CD4-positive, alpha-beta T cell treated with Interleukin-12 subunit alpha and Interleukin-12 subunit beta, for 1 hour (primary cell): ENCODE measurements at places on chromosomes 2 and 18.

GRCh38 chr2:217790681-217791392 is 212.0 kb downstream of the TNS1 start:
- DNase-seq = no peak

DNA sequence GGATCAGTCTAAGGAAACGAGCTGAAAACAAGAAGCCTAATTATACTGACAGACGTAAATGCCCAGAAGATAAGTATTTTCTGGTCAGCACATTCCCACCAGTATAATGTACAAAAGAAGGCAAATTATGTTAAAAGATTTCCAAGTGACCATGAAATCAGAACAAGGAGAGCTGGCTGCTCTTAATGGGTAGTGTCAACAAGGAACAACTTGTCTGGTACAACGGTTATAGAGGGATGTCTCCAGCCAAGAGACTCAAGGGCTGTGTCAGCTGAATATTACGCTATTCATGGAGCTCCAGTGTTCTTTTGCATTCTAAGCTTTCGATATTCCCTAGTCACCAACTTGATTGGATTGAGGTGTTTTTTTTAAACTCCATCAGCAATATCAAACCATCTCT is 8.6 kb upstream of the L3MBTL4 start:
- no peak for DNase-seq

DNA sequence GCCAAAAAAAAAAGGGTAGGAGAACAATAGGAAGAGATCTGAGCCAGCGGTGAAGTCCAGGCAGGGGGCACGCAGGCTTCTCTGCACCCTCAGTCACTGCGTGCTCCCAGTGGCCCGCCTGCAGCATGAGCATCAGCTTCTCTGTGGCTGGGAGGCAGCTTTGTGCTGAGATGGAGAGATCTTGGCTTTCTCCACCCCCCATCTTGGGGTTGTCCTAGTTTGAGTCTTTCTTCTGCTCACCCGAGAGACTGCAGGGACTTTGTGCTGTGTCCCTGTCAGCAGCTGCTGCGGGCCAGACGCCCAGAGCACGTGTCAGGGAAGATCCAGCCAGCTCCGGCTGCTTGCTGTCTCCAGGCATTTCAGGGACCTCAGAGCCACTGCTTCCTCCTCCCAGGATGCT is 20.3 kb downstream of the TRAPPC12 start:
- no peak for DNase-seq

GRCh38 chr2:171143670-171144062 is 17.0 kb downstream of the TLK1 start:
- DNase-seq = no peak

DNA sequence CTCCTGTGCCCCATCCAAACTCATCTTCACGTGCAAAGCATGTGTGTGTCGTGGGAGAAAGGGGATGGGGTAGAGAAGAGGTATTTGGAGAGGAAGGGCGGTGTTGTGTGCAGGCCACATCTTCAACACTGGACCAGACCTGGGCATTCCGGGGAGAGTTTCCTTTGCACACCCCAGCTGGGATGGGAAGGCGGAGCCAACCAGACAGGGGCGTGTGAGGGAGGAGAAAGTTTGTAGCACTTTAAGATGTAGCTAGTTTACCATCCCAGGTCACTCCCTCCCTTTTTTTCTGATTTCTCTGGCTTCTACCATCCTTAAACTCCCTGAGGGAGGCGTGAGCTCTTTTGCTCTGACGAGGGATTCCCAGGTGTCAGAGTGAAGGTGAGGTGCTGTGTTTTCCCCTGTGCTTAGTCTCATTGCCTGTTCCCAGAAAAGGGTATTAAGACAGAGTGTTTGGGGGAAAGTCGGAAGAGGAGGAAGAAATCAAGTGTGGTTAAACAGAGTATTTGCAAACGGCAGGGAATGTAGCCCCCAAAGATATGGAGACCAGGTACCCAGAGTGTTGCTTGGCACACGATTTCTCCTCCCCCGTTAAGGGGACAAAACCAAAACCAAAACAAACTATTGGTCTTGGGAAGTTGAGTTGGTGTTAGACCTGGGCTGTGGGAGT is 1.6 kb downstream of the SETBP1 start:
- no peak for DNase-seq

- DNase-seq = no peak
These were observed 55.2 kb upstream of the DTNB start for GRCh38 chr2:25728559-25728958.

- no peak for DNase-seq
These were observed 23.0 kb downstream of the EPHA4 start for GRCh38 chr2:221549143-221549542.

- DNase-seq = no peak
These were observed 123.8 kb downstream of the MYO1B start for GRCh38 chr2:191369034-191369433.

GRCh38 chr2:173353556-173353955 is 1.1 kb upstream of the CDCA7 start:
- DNase-seq = no peak

DNA sequence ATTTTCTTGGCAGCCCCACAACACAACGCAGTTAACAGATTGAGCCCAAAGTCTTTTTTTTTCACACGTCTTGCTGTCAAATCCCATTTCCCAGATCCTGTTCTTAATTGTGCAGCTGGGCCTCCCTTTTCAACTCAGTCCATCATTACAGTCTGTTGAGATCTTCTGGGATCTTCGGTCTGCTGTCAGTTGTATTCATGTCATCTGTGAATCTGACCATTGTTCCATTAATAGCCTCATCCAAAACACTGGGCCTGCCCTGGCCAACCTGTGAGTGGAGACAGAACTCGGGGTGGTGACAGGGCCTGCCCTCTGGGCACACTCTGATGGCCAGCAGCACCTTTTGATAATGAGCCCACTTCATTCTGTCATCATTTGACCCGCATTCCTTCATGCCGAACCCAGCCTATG is 39.7 kb upstream of the SEMA4C start:
- no peak for DNase-seq

- no peak for DNase-seq
These were observed 1057.2 kb upstream of the PIK3C3 start for GRCh38 chr18:40897884-40898283.
